ENCODE measurements at places on chromosomes 16 and 17.

- no peak for DNase-seq
Measured at GRCh38 chr17:76528156-76528527, 9.4 kb downstream of the CYGB start.

DNA sequence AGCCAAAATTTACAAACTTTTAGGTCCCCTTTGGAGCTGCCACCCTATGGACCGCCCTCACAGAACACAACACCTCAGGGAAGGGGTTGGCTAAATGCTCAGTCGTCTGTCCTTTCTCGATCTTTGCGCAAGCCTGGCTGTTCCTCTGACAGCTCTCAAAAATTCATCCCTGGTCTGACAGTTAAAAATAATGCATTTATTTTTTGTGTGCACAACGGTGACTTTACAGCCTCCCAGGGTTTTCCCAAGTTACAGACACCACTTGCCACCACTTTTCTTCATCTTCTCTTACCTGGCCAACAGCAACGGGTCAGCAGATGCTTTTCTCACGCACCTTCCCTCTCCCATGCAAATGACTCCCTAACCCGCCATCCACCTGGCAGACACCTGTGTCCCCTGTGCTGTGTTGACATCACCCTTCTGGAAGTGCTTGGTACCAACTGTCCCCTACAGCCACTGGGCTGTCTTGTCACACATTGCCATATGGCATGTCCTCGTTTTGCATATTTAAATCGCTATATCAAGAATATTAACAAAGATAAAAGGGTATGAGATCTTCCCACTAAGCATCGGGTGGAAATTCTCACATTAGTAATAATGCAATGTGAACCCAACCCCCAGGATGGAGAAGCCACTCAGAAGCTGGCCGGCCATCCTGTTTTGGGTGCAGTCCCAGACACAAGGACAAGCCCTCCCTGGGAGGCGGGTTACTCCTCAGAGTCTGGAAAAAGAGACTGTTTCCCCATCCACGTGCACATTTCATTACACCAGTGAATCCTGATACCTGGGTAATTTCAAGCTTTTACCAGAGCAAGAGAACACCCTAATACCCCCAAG, 187.0 kb downstream of the ZFHX3 start:
- no peak for DNase-seq

DNA sequence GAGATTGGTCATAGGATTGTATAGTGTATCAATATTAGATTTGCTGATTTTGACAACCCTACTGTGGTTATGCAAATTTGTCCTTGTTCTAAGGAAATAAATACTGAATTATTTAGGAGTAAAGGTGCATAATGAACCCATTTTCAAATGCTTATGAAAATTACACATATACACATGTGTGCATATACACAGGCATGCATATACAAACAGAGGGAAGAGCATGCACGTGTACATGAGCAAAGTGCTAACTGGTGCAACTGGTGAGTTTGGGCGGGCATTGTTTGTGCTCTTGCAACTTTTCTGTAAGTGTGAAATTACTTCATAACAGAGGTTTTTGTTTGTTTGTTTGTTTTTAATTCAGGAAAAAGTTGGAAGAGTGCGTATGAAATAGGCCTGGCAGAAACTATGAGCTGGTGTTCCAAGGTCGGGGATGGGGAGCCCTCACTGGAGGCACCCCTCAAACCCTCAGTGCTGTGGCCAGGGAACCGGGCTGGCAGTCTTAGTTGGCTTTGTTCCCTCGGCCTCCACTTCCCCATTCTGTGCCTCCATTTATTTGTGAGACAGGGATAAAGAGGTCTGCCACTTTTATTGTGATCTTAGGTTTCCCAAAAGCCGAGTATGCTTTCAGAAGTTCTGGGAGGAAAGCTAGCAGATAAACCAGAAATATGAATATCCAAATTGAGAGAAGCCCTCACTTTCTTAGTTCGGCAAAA, 5.8 kb downstream of the DEXI start:
- no peak for DNase-seq

- DNase-seq, result no peak
Measured at GRCh38 chr17:68910789-68911431, 44.3 kb downstream of the ABCA8 start.

DNA sequence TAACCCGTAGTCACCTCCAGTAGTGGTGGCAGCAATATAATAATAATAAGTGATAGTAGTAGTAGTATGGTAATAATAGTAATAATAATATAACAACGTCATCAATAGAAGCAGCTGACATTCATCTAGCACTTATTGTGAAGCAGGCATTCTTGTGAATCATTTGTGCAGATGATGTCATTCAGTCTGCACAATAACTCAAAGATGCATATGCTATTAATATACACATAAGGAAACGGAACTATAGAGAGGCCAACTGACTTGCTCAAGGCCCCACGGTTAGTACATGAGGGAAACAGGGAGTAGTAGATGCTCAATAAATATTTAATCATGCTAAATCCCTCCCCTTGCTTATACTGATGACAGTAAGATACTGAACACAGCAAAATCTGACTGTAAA, 35.4 kb upstream of the GAN start:
- DNase-seq, result no peak

DNA sequence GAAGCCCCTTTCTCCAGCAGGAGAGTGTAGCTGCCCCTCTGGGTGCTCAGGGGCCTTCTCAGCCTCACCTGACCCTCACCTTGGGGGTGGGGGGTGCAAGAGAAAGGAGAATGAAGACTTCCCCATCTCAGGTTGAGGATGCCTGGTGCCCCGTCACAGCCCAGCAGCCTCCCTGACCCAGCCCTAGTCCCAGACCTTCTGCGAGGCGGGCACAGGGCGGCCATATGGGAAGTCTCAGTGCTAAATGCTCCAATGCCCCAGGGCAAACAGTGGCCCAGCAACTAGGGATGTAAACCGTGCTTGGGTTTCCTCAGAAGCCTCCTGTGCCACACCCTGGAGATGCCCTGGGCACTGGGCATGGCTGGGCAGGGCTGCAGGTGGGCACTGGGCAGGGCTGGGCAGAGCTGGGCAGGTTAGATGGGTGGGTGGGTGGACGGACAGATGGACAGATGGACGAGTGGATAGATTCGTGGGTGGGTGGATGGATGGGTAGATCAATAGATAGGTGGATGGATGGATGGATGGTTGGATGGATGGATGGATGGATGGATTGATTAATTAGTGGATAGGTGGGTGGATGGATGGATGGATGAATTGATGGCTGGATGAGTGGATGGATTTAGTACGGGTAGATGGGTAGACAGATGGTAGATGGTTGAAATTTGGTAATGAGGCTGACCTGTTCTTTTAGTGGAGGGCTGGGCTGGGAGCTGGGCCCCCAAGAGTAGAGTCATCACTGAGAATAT, 16.8 kb downstream of the TPSD1 start:
- no peak for DNase-seq

GRCh38 chr16:71507061-71507460, 17.9 kb upstream of the ZNF19 start:
- no peak for DNase-seq

DNA sequence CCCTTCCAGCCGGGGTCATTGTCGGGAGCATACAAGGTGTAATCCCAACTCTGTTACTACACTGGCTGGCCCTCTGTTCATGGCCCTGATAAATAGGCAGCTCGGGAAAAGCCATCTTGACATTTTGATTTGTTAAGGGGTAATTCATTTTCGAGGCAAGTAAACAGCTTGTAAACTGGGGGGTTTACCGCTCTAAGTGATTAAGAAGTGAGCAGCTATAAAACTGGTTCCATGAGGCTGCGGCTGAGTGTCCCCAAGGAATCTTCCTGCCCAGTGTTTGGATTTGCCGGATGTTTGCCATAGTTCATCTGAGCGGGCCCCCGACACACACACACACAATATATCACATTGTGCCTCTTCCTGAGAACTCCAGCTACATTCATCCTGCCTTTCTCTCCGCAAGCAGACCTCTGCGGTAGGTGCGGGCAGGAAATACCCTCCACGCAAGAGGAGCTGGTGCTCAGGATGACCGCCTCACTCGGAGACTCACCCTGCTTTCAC, 92.2 kb downstream of the SOCS1 start:
- DNase-seq, result no peak

Data from GM19239 (cell line).